ENCODE measurements at places on chromosomes 1 and 21. TPM values are rescaled to one million over a fixed set of nuclear protein-coding genes. Genes with fewer than 3 reads are reported as not detected.

SETD4 gene
- total RNA-seq = 14.2 TPM

LENEP gene
- total RNA-seq = not detected

RPE65 gene
- 0.15 TPM for total RNA-seq

C1orf226 gene
- 13.8 TPM for total RNA-seq
